ENCODE measurements at places on chromosomes 5 and 9.

DNA sequence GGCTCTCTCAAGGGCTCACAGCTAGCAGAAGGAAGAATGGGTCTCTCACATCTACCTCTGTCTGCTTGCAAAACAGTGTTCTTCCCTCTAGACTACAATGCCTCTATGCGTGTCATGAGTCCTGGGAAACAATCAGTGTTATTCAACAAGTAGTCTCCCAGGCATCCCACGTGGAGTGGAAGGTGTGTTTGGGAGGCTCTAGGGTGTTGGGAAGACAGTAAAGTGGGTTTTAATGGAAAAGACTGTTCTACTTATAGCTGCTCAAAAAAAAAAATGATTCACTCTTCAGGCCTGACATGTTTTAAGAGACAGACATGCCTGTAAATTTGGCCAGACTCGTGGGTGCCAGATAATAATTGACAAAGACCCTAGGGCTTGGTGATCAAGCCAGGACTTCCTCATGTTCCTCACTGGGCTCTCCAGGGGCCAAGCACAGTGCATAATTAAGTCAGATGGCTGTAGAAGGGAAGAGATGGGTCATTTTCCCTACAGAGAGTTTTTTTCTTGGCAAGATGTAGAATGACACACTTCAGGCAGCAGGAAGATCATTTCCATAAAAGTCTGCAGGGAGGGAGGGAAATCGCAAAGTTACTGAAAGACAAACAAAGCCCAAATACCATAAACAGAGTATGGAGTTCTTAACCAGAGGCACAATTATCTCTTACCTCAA is 246.4 kb downstream of the ACTL7B start:
- no peaks in the 10 kb centered on the region for H3K4me1 ChIP-seq
- DNase-seq: no peak
- H3K27ac ChIP-seq: peak overlapping the region; percentile 27
- H3K27me3 ChIP-seq: peaks cover 2% of the 10 kb centered on the region
- H3K4me3 ChIP-seq: no peak overlapping the region
- H3K36me3 ChIP-seq: no peaks in the 10 kb centered on the region

- H3K4me3 ChIP-seq: no peak overlapping the region
- no peaks in the 10 kb centered on the region for H3K36me3 ChIP-seq
- H3K27ac ChIP-seq: no peak overlapping the region
- no peaks in the 10 kb centered on the region for H3K27me3 ChIP-seq
- no peak for DNase-seq
These were observed 220.4 kb downstream of the TRPM3 start for GRCh38 chr9:70901013-70901412.

- peaks cover 28% of the 10 kb centered on the region for H3K27me3 ChIP-seq
- no peak overlapping the region for H3K4me3 ChIP-seq
- H3K27ac ChIP-seq: no peak overlapping the region
- H3K36me3 ChIP-seq: no peaks in the 10 kb centered on the region
These were observed 27.3 kb upstream of the CAST start for GRCh38 chr5:96634881-96635280.

GRCh38 chr5:142014911-142015584 is 2.2 kb upstream of the GNPDA1 start:
- DNase-seq: peak; percentile 54
- H3K36me3 ChIP-seq: no peaks in the 10 kb centered on the region
- no peak overlapping the region for H3K27ac ChIP-seq
- peaks cover 10% of the 10 kb centered on the region for H3K27me3 ChIP-seq
- peaks cover 29% of the 10 kb centered on the region for H3K4me1 ChIP-seq

DNA sequence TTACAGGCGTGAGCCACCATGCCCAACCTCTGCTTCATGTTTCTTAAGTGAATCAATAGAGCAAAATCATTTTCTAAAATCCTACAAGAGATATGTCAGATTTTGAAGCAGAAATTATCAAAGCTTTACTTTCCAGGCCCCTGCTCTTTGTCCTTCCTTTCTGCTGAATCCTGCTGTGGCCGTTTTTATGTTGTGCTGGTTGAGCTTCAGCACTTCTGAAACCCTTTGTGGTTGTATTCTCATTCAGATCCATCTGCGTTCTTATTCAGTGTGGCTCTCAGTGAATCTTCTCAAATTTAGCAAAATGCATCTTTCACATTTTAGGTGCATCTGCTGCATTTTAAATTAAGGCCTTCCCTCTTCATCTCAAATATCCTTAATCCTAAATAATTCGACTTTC is 26.0 kb downstream of the JMY start:
- no peak overlapping the region for H3K27ac ChIP-seq
- no peak overlapping the region for H3K4me3 ChIP-seq
- peaks cover 21% of the 10 kb centered on the region for H3K4me1 ChIP-seq
- no peaks in the 10 kb centered on the region for H3K27me3 ChIP-seq
- no peak for DNase-seq
- H3K36me3 ChIP-seq: no peaks in the 10 kb centered on the region

GRCh38 chr5:89072842-89073672 is 190.1 kb upstream of the MEF2C start:
- H3K27me3 ChIP-seq: no peaks in the 10 kb centered on the region
- H3K4me1 ChIP-seq: peaks cover 13% of the 10 kb centered on the region
- H3K36me3 ChIP-seq: no peaks in the 10 kb centered on the region

DNA sequence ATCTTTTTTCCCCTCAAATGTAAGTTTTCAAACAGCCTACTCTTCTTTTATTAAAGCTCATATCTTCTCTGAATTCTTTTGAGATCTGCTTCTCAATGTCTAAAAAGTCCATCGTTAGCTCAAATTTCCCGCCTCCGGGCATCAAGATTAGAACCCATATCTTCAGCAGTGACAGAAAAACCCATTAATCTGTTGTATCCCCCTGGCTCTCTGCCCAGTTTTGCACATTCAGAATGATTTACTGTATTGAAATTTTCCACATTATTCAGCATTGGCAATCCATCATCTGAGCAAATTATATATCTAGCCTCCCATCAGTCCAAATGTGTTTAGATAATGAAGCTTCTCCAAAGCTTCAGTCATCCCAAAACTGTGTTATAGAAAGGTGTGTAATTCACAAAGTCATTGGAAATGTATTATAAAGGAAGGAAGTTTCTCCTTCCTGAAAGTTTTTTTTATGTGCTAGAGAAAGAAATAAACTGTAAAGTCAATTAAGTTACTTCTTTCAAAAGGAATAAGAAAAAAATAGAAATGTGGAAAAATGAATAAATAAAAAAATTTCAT is 849.9 kb downstream of the MAT2B start:
- H3K27ac ChIP-seq: no peak overlapping the region
- no peaks in the 10 kb centered on the region for H3K36me3 ChIP-seq
- no peak for DNase-seq
- H3K4me3 ChIP-seq: no peak overlapping the region
- H3K4me1 ChIP-seq: no peaks in the 10 kb centered on the region

- H3K27me3 ChIP-seq: no peaks in the 10 kb centered on the region
- H3K4me1 ChIP-seq: no peaks in the 10 kb centered on the region
- H3K36me3 ChIP-seq: no peaks in the 10 kb centered on the region
- H3K4me3 ChIP-seq: no peak overlapping the region
- peak overlapping the region; percentile 68 for H3K27ac ChIP-seq
These were observed 55.3 kb downstream of the BARX1 start for GRCh38 chr9:93899609-93900435.

DNA sequence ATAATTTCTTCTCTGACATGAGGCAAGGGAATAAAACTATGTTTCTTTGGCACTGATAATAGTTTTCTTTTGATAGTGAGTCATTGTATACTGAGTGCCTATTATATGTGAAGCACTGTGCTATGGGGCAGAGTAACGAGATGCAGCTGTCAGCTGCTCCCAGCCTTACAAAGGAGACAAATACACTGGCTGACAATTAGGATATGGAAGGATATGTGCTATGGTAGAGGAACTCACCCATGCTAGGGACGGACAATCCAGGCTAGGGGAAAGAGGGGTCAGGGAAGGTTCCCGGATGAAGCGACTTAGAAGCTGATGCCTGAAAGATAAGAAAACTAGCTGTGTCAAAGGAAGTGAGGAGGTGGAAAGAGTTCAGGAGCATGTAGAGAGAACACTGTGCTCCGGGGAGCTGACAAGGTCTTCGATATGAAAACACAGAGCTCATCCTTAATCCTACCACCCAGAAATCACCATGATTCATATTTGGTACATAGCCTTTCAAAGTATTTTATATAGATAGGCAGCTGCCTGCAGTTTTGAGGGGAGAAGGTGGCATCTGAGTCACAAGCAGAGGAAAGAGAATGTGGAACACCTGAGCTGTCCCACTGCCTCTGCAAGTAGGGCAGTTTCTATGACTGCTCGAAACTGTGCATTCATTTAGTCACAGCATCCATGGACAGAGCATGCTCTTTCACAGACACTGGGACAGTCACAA is 12.1 kb downstream of the BSPRY start:
- DNase-seq: no peak
- H3K27ac ChIP-seq: peak overlapping the region; percentile 80
- no peaks in the 10 kb centered on the region for H3K36me3 ChIP-seq
- H3K27me3 ChIP-seq: no peaks in the 10 kb centered on the region
- H3K4me1 ChIP-seq: no peaks in the 10 kb centered on the region

DNA sequence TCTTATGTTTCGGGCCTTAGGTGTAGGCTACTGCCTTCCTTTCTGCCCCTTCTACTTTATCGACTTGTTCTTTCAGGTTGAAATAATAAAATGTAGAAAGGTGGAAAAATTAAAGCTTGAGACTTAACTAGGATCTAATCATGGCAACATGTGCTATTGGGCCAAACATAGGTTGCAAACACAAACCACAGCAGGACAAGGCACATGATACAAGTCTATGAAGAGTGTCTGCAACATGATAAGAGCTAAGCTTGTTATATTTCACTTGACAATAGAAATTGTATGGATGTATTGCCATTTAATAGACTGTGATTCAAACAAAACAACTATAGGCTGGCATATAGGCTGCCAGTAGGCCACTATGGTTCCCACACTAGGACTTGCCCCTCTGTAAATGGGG is 1.7 kb upstream of the ERAP2 start:
- H3K4me3 ChIP-seq: peak overlapping the region; percentile 98
- H3K27ac ChIP-seq: no peak overlapping the region

DNA sequence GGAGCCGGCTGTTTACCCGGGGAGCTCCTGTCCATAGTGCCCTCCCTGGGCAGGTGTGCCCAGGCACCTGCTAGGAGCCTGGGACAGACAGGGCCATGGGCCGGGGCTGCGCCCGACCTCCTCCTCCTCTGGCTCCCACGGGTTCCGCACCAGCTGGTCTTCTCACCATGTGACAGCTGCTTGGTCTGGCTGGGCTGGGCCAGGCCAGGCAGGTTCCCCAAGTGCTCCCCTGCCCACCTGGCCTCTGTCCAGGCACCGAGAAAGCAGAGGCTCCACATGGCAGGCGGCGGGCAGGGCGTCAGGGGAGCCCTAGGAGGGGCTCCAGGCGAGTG is 60.0 kb downstream of the OLFM1 start:
- H3K4me3 ChIP-seq: no peak overlapping the region
- no peak for DNase-seq
- peaks cover 20% of the 10 kb centered on the region for H3K27me3 ChIP-seq
- no peak overlapping the region for H3K27ac ChIP-seq
- H3K4me1 ChIP-seq: no peaks in the 10 kb centered on the region
- no peaks in the 10 kb centered on the region for H3K36me3 ChIP-seq

GRCh38 chr9:38389313-38389712 is 3.2 kb upstream of the ALDH1B1 start:
- peaks cover 29% of the 10 kb centered on the region for H3K27me3 ChIP-seq
- no peak overlapping the region for H3K27ac ChIP-seq
- DNase-seq: no peak
- H3K36me3 ChIP-seq: peaks cover 10% of the 10 kb centered on the region

DNA sequence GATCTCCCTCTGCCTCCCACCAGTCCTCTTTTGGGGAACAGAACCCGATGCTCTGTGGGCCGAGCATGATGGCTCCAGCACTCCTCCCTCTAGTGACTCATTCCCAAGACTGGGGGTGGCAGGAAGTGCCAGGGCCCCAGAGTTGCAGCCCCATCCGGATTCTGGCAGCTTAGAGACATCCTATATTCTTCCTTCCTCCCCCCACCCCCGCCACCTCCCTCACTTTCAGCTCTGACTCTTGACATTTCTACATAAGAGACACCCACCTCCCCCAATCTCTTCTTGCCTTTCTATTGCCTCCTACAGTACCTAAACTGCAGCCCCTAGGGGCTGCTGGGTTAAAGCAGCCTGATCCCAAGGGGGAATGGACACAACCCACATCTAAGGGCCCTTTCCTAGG is 47.1 kb upstream of the MATR3 start:
- DNase-seq: no peak
- H3K36me3 ChIP-seq: no peaks in the 10 kb centered on the region
- no peak overlapping the region for H3K27ac ChIP-seq
- no peak overlapping the region for H3K4me3 ChIP-seq
- H3K4me1 ChIP-seq: peaks cover 6% of the 10 kb centered on the region
- peaks cover 12% of the 10 kb centered on the region for H3K27me3 ChIP-seq

DNA sequence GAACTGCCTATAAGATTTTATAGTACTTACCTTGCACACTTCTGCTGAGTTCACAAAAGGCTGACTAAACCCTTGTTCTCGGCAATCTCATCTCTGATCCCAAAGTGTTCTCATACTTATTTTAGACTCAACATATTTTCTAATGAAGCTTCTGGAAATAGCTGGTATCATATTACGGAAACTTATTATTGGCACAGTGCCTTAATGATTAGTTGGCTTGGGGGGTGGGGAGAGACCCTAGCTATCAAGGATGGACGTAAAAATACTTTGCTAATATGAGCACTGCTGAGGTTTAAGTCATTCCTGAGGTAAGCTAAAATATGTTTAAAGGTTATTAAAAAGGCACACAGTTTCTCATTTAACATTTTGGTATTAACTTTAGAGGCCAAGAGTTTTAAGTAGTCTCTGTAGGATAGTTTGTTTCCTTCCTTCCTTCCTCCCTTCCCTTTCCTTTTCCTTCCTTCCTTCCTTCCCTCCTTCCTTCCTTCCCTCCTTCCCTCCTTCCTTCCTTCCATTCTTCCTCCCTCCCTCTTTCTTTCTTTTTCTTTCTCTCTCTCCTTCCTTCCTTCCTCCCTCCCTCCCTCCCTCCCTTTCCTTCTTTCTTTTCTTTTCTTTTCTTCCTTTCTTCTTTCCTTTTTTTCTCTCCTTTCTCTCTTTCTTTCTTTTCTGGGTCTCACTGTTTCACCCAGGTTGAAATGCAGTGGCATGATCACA is 31.5 kb downstream of the ZSWIM6 start:
- DNase-seq: no peak
- H3K27me3 ChIP-seq: no peaks in the 10 kb centered on the region
- no peaks in the 10 kb centered on the region for H3K36me3 ChIP-seq

DNA sequence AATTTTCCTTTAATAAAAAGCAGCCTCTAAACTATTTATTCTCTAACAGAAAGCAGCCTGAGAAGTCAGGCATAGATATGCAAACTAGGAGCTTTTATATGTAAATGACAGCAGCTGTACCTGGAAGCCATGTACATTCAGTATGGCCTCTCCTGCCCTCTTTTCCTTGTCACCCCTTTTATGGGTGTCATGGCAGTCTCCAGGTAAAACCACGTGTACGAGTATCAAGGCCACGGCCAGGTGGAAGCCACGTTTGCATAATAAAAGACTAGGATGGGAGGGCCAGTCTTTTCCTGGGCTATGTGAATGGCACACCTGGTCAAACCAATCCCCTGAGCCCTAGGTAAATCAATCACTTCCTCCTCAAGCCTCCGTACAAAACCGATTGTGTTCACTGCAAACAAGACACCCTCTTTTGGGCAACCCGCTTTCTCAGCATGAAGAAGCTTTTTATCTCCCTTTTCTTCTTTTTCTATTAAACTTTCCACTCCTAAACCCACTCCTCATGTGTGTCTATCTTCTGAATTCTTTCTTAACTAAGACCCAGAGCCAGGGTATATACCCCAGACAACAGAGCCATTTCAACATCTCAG is 419.5 kb upstream of the CTNND2 start:
- no peaks in the 10 kb centered on the region for H3K27me3 ChIP-seq
- H3K36me3 ChIP-seq: no peaks in the 10 kb centered on the region
- no peaks in the 10 kb centered on the region for H3K4me1 ChIP-seq
- no peak overlapping the region for H3K4me3 ChIP-seq
- no peak for DNase-seq

All from naive B cell (primary cell).